Stimulated activated CD8-positive, alpha-beta memory T cell treated with anti-CD3 and anti-CD28 coated beads, Interleukin-7, amount 100 ng/mL, for 1 hour (primary cell): ENCODE measurements at places on chromosomes 3 and 15.

DNA sequence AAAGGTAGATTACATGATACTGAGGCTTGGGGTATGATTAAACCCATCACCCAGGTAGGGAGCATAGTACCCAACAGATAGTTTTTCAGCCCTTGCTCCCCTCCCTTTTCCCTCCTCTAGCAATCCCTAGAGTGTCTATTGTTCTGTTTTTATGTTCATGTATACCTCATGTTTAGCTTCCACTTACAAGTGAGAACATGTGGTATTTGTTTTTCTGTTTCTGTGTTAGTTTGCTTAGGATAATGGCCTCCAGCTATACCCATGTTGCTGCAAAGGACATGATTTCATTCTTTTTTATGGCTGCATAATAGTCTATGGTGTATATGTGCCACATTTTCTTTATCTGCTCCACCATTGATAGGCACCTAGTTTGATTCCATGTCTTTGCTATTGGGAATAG lies 82.7 kb downstream of the MYLK start:
- DNase-seq = no peak

- no peak for DNase-seq
Measured at GRCh38 chr3:15284121-15284889, 48.1 kb downstream of the SH3BP5 start.

DNA sequence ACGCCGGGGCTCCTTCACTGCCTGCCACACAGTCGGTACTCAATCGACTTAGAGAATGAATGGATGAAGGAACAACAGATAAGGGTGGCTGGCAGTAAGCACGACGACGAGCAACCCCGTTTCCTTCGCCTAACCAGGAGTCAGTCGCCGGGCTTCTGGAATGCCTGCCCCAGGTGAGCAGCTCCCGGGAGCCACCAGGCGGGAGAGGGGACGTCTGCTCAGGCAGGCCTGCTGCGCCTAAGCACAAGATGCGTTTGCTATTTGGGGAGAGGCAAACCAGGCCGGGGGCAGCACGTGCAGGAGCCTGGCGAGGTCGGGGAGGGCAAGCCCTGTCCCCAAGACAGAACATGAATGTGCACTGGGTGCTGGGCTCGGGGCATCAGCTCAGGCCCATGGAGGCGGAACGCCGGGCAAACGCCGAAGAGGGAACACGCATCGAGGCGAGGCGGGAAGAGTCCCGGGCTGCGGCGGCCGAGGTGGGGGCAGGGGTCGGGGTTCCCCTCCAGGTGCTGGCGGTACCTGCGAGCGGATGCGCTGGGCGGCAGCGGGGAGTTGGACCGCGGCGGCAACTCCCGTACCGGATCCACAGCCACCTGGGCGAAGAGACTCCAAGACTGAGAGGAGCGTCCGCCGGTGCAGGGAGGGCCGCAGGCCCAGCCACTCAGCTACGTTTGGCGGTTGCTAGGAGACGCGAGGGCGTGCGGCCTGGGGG lies at the start of gene CFAP92:
TSS of gene CFAP92 (minus strand) at position 616 of the 712 bp plus-strand sequence. CDS start 772 bp downstream, outside the sequence.
- DNase-seq = peak; percentile 85

- no peak for DNase-seq
Measured at GRCh38 chr3:172465281-172465680, 17.0 kb upstream of the GHSR start.

- DNase-seq = no peak
Measured at GRCh38 chr15:94041746-94042145, 189.6 kb upstream of the MCTP2 start.

- no peak for DNase-seq
Measured at GRCh38 chr15:36478561-36478960, 100.9 kb upstream of the CDIN1 start.

GRCh38 chr3:177451301-177451750 lies 254.0 kb upstream of the TBL1XR1 start:
- DNase-seq = no peak

DNA sequence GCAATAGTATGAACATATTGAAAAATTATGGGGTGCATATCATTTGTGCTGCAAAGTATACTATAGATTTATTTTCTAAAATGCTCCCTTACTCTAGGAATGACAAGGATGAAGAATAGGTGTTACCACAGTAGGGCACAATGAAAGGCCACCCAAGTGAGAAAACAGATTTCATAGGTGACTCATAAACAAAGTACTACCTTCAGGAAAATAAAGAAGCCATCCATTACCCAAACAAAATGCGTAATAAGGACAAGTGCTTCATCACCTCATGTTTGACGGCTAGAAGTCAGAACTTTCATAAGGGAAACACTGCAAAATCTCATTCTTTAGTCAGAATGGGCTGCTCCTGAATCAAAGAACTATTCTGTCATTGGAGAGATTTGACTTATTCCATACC lies 116.6 kb downstream of the MFSD1 start:
- no peak for DNase-seq

DNA sequence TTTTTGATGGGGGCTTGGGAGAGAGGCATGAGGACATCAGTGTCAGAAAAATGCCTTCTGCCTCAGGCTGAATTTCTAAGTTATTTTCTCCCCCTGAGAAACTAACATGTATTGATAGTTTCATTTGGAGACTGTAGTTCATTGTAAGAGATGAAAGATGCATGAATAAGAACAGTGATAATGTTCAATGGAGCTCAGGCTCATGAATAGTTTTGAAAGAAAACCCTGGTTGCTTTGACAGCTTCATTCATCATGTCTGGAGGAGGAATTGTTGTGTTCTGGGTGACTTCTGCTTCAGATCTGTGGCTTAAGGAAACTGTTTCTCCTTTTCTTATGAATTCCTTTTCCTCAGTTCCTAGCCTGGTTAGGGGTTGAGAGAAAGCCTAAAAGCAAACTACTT lies 204.0 kb upstream of the LRRC3B start:
- DNase-seq = no peak

GRCh38 chr15:42845581-42845980 lies 75.0 kb downstream of the TTBK2 start:
- no peak for DNase-seq

DNA sequence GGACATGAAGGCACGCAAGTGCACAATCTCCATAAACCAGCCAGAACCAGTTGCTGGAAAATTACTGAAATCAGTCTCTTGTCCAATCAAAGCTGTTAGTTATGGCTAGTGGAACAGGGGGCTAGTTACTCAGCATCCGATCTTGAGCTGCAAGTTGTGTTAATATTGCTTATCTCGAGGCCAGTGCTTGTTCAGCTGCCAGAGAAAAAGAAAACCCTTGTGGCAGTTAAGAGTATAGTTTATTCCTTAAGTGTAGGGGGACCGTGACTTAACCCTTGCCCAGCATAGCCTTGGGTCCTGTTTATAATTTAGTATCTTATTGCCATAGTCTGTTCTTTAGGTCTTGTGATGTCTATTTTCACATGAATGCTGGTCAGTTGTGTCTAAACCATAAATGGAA lies 268.5 kb downstream of the CD47 start:
- DNase-seq = no peak

DNA sequence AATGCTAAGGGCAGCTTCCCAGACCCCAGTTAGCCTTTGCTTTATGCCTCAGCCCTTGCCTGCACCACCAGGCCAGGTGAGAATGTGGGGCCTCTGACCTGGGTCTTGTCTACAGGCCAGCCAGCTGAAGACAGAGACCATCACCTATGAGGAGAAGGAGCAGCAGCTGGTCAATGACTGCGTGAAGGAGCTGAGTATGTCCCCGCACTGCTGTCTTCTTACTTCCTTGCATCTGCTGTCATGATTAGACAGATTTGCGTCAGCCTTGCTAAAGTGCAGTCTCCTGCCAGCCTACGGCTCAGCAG lies 74.6 kb downstream of the CCK start:
- no peak for DNase-seq

- no peak for DNase-seq
Measured at GRCh38 chr3:108079877-108080276, 11.0 kb downstream of the CD47 start.

- no peak for DNase-seq
Measured at GRCh38 chr3:15460891-15461531, 33.6 kb downstream of the EAF1 start.

- DNase-seq = no peak
Measured at GRCh38 chr3:171532294-171532693, 72.1 kb upstream of the TNIK start.

DNA sequence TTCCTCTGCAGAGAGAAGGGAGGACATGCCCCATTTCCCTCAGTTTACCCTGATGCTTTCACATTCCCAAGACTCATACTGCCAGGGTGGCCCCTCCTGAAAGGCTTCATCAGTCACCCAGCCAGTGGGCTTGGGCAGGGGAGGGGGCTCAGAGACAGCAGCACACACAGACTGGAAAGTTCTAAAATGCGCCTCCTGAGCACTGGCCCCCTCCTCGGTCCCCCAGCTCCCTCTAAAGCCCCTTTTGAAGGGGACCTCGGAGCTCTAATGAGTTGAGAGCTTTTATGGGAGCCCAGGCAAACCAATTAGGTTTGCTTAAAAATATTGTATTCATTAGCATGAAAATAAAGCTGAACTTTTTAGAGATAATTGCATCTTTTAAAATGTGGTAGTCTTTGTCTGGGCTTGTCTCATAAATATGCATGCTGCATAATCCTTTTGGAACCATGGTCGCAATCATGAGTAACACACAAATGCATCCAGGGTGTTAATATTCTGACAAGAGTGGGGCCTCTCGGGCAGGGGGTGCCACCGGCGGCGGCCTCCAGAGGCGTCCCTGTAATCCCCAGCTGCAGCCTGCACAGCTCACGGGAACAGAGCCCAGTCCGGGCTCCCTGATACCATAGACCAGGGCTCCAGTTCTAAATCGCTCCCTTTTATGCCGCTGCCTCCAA lies 78.5 kb downstream of the RPLP1 start:
- no peak for DNase-seq

DNA sequence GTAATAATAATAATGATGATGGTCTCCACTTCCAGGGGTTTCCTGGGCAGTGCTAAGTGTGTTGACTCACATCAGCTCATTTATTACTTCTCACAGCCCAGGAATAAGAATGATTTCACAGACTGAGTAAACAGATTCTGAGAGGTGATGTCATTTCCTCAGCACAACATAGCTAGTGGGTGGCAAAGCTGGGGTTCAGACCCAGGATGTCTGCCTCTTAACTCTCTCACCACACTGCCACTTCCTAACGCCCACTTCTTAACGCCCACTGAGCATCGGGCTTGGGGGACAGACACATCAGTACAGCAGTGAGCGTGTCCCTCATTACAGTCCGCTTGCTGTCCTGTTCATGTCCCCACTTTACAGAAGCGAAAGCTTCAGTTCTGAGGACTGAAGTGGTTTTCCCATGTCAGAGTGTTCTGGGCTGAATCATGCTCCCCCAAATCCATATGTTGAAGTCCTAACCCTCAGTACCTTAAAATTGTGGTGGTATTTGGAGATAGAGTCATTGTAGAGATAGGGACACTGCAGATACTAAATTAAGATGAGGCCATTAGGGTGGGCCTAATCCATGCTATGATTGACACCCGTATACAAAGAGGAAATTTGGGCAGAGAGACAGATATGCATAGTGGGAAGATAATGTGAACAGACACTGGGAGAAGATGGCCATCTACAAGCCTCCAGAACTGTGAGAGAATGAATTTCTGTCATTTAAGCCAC lies 68.0 kb downstream of the ATP2B2 start:
- peak; percentile 15 for DNase-seq

DNA sequence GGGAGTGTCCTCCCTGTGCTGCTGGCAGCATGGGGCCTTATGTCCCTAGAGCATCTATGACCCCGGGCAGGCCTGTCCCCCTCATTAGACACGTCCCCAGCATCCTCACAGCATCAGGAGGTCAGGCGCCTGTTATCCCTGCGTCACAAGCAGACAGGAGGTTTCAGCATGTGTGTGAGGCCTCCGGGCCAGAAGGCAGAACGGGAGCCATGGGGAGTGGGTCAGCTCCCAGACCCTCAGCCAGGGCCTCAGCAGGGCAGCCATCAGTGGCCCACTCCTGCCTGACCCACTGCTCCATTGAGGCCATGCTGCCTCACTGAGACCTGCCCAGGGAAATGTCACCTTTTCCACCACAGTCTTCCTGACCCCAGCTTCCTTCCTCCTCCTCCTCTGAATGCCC lies 71.6 kb downstream of the DNAJB8 start:
- DNase-seq = no peak

DNA sequence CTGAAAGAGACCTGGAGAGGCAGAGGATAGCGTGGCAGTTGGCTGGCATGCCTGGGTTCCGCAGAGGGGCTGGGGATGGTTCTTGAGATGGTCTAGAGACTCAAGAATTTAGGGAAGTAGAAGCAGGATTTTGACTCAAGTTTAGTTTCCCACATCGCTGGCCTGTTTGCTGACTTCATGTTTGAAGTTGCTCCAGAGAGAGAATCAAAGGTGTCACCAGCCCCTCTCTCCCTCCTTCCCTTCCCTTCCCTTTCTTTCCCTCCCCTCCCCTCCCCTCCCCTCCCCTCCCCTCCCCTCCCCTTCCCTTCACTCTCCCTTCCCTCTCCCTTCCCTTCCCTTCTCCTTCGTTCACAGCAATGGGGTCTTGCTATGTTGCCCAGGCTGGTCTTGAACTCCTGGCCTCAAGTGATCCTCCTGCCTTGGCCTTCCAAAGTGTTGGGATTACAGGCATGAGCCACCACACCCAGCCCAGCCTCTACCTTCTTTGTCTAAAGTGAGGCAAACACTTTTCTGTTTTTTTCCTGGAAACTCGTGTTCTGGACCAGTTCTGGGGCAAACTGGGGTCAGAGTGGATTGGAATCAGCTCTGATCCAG lies 10.2 kb downstream of the CHRD start:
- DNase-seq = no peak

DNA sequence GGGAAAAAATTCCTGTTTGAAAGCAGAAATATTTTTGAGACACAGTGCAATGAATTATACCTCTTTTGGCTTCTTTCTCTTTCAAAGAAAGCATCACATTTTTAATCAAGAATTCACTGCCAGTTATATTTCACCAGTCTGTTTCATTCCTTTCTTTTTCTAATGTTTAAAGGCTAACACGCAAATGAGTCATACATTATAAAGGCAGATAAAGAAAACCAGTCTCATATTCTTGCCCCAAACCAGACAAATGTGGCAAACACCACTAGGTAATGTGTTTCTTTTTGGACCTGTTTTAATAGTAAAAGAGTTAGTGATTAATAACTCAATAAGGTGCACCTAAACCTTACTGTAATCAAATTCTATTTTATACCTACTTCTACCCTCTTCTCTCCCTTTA lies 83.8 kb downstream of the PLOD2 start:
- DNase-seq = no peak

DNA sequence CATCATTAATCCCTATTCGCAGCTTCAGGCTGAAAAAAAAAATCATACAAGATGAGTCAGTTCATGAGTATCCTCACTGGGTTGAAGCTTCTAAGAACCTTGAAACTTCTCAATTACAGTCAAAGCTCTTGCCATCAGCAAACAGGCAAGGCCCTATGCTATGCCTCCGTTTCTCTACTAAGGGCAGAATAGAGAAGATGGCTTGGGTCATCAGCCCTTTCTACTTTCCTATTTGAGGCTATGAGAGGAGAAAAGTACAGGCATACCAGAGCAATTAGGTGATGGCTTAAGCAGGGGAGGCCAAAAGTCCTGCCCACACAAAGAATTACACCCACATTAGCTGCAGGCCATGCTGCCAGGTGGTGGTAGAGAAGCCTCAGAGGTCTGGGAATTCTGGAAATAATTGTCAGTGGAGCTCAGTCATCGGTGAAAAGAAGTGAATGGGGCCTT lies 89.0 kb downstream of the MRPL46 start:
- no peak for DNase-seq
